ENCODE measurements at places on chromosomes 3 and 15.
A peak's percentile ranks its signal among the peaks of the same experiment; 100 is the strongest.

DNA sequence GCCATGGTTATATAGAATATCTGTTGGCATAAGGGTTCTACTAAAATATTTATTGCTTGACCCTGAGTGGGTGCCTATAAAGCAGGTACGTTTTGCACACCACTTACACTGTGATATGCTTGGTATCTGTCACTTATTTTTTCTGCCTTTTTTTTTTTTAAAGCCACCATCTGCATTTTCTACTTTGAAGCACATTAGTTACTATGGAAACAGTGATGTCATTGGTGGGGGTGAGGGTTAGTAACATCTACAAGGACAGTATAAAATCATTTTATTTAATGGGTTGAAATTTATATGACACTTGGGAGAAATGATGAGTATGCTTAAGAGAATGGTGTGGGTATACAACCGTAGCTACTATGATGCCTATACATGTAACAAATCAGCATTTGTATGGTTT is 25.6 kb downstream of the SLCO3A1 start:
- DNase-seq = no peak

DNA sequence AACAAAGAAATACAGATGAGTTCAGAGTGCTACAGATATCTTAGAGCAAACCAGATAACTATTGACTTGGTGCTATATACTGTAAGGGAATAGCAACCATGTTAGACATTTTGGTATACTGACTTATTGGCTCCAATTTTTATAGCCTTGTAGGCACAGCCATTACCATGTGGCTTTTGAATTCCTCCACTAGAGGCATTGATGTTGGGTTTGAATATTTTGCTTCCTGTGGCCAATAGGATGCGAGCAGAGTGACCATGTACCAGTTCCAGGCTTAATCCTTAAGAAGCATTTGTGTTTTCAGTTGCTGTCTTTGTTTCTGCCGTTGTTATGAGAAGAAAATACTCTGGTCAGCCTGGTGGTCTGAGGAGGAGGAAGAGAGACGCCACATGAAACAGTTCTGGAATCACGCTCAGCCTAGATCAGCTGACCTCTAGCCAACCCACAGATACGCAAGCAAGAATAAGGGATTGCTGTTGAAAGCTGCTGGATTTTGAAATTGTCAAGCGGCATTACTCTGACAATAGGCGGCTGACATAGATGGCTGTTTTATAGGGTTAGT is 109.4 kb upstream of the TNIK start:
- DNase-seq = no peak

- DNase-seq = no peak
These were observed 257.6 kb upstream of the STT3B start for GRCh38 chr3:31275038-31275572.

DNA sequence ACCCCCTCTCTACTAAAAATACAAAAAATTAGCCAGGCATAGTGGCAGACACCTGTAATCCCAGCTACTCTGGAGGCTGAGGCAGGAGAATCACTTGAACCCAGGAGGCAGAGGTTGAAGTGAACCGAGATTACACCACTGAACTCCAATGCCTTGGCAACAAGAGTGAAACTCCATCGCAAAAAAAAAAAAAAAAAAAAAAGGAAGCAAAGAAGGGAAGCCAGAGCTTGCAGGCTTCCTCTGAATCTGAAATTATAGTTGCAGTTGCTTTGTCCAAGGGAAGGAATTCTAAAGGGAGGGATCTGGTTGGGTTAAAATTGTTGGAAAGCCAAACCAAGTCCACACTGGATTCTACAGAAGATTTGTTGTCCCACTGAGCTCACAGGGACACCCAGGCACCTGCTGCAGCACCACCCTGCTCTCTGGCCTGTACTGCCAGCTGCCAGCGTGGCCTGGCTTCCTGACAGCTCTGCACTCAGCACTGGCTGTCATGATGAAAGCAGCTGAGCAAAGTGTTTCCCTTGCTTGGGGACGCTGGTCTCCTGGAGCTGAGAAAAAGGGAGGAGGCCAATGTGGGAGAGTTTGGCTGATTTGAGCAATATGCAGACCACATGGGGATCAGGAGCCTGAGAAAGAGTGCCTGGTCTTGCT is 88.8 kb upstream of the HES1 start:
- DNase-seq = no peak

DNA sequence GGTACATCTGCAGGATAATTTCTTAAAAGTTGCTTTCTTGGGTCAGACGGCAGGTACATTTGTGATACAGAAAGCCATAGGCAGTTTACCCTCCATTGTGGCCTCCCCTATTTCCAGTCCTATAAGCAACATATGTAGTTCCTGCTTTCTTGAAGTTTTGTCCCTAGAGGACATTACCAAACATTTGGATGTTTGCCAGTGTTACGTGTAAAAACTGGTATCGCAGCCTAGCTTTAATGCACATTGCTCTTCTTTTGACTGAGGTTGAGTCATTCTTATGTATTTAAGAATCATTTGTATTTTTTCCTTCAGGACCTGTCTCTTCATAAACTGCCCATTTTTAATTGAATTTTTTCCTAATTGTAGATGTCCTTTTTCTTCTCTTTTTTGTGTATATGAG is 114.3 kb downstream of the DIPK2A start:
- DNase-seq = no peak

DNA sequence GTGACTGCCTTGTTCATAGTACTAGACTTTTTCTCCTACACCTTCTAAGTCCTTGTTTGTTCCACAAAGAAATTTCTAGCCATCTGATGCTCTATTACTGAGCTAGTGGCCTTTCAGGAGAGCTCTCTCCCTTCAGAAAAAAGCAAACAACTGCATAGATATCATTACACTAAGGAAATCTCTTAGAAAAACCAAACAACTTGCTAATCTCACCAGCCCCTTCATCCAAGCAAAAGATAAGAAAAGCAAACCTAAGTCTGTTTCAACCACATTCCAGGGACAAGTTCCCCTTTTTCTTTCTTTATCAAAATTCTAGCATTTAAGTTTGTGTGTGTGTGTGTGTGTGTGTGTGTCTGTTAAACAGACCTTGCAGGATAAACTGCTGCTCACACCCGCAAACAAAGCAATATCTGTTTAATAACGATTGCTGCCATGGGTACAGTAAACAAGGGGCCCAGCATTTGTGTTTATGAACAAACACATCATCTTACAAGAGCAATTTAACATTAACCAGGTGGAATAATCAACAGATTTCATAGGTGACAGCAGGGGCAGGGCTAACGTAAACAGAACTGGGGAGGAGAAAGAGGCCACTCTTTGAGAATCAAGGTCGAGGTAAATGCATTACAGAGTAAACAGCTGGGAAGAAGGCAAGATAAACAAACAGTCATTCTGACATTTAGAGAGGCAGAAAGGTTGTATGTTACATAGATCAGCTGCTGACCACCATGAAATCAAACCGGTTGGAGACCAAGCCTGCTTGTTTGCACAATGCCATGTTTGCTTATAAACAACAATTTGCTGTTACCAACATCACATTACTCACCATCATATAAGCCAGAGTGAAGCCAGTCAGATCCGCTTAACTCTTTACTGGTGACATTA is 375.1 kb downstream of the FOXP1 start:
- DNase-seq = no peak

DNA sequence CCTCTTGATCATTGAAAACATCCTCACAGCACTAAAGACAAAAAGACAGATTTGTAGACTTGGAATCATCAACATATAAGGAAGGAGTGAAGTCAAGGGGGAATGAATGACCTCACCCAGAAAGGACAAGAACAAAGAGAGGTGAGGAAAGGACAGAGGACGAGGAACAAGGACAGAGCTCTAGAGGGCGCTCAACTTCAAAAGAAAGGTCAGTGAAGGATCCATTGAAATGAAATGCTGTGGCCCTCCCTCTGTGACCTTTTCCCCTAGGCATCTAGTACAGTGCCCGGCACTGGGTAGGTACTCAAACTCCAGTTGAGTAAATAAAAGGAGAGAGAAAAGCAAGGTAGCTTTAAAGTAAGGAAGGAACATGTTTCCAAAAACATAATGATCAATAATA is 2.6 kb downstream of the ATP8B4 start:
- DNase-seq = no peak

- DNase-seq = peak; percentile 87
These were observed 183.8 kb upstream of the IL12A start for GRCh38 chr3:159804726-159805410.

DNA sequence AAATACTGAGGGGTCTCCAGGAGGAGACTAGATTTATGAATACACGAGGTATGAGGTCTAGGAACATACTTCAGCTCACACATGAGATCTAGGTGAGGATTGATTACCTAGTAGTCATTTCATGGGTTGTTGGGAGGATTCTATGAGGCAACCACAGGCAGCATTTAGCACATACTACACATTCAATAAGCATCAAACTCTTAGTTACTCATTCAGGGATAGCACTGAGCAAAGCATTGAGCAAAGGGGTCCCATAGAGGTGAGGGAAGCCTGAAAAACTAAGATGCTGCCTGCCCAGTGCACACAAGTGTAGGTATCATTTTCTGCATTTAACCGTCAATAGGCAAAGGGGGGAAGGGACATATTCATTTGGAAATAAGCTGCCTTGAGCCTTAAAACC is 4.5 kb downstream of the CCR5 start:
- DNase-seq = no peak

- DNase-seq = no peak
These were observed 2.0 kb upstream of the TBC1D2B start for GRCh38 chr15:78079298-78080087.

All from ascending aorta (tissue), 2 donors.